Peyer's patch (tissue), 4 donors: ENCODE measurements at places on chromosomes 2 and 18. TPM values are rescaled to one million over a fixed set of nuclear protein-coding genes. Genes with fewer than 3 reads are reported as not detected.

KIAA2012 gene
- not detected for total RNA-seq

PRSS56 gene
- not detected for total RNA-seq

WNT10A gene
- 2.5 TPM for total RNA-seq

CFC1 gene
- total RNA-seq = not detected

RBBP8 gene
- total RNA-seq = 45.4 TPM

SERPINE2 gene
- 19.8 TPM for total RNA-seq

SERPINB5 gene
- 7.4 TPM for total RNA-seq

DAW1 gene
- not detected for total RNA-seq

CRYBA2 gene
- 14.2 TPM for total RNA-seq

SPAST gene
- 28.4 TPM for total RNA-seq

GLI2 gene
- total RNA-seq = 0.94 TPM

SESTD1 gene
- 66.0 TPM for total RNA-seq

ANKZF1 gene
- total RNA-seq = 116 TPM

STARD6 gene
- total RNA-seq = not detected

GPR55 gene
- 4.7 TPM for total RNA-seq

FAM110C gene
- total RNA-seq = 39.2 TPM

PAIP2B gene
- 1.9 TPM for total RNA-seq

CKAP2L gene
- total RNA-seq = 0.70 TPM

TGFA gene
- 2.5 TPM for total RNA-seq

NT5C1B gene
- not detected for total RNA-seq
